Right forelimb (tissue), 1 donor: ENCODE measurements at places on chromosomes 3 and 15.

DNA sequence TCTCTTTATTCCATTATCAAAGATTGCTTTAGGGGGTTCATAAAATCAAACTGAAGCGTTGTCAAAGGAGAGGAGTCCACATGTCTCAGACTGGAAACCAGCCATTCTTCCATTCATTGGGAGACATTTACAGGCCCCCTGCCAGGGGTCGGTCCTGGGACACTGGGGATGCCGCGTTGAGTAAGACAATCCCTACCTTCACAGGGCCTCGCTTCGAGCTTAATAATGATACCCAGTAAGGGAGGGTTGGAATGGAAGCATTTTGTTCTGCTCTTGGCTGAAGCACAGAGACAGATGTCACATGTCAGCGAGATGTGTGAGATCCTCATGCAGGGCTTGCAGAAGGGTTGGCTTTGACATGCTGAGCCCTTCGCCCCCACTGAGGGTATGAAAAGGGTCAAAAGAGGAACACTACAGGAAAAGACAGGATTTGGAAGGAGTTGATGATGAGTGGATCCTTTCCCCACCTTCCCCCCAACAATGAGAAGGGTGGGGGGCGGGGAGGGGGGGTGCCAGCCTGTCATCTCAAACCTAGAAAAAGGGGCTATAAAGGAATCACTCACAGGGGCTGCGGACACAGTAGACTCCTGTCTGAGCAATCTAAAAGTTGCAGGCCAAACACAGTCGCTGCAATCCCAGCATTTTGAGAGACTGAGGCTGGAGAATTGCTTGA lies 25.6 kb upstream of the ARL8B start:
- no peak for DNase-seq

DNA sequence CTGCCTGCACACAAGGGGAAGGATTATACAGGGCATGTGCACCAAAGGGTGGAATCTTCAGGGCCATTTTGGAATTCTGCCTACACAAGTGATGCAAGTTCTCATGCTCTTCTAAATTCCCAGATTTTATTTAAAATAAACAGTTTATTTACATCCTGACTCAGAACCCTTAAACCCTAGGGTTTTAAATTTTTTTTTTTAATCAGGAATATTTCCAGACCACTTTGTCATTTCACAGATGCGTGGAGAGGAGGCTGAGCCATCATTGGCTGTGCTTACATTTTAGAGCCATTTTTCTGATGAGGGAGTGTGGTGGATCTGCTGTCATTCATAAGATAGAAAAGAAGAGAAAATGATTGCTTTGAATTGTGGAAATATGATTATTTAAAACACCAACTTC lies 65.2 kb upstream of the MNS1 start:
- DNase-seq: no peak

GRCh38 chr15:49145651-49146609 lies 9.5 kb downstream of the COPS2 start:
- no peak for DNase-seq

DNA sequence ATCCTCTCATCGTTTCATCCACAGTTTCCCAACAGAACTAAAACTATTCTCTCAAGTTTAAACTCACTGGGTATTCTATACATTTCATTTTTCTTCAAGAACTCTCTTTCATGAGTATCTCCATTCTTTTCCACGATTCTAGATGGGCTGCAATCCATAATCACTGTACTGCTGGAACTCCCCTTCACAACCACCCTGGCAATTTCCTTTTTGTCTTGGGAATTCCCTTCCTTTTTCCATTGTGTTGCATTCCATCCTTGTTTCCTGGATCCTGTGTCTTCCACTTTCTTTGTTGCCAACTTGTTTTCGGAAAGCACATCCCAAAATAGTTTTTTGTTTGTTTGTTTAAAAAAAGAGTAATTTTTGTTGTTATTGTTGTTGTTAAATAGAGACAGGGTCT lies 67.0 kb upstream of the FBN1 start:
- no peak for DNase-seq
